ENCODE measurements at places on chromosomes 5 and 9.

- DNase-seq, result no peak
- H3K27ac ChIP-seq, result no peak overlapping the region
- H3K27me3 ChIP-seq, result no peaks in the 10 kb centered on the region
- no peaks in the 10 kb centered on the region for H3K4me1 ChIP-seq
- H3K4me3 ChIP-seq, result no peak overlapping the region
Measured at GRCh38 chr5:15493501-15493900, 6.5 kb upstream of the FBXL7 start.

- H3K27ac ChIP-seq, result peak overlapping the region; percentile 85
- no peak overlapping the region for H3K4me3 ChIP-seq
- DNase-seq, result peak; percentile 63
- no peaks in the 10 kb centered on the region for H3K36me3 ChIP-seq
- H3K27me3 ChIP-seq, result no peaks in the 10 kb centered on the region
- H3K4me1 ChIP-seq, result peaks cover 31% of the 10 kb centered on the region
Measured at GRCh38 chr5:149639737-149640136, 58.4 kb downstream of the ARHGEF37 start.

DNA sequence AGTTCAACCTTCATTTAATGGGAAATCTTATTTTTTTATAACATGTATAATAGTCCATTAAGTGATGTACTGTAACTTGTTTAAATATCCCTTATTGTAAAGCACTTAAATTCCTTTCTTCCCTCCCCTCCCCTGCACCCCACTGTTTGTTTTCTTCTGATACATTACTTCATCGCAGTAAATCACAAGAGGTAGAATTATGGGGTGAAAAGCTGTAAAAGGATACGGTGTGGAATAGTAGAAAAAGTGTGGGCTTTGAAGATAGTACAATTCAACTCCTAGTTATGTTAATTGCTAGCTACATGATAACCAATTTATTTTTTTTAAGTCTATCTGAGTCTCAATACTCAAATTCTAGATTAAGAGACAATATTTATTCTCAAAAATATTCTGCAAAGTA is 41.9 kb upstream of the MACIR start:
- DNase-seq, result no peak
- no peaks in the 10 kb centered on the region for H3K36me3 ChIP-seq
- no peak overlapping the region for H3K4me3 ChIP-seq
- no peak overlapping the region for H3K27ac ChIP-seq
- no peaks in the 10 kb centered on the region for H3K27me3 ChIP-seq

DNA sequence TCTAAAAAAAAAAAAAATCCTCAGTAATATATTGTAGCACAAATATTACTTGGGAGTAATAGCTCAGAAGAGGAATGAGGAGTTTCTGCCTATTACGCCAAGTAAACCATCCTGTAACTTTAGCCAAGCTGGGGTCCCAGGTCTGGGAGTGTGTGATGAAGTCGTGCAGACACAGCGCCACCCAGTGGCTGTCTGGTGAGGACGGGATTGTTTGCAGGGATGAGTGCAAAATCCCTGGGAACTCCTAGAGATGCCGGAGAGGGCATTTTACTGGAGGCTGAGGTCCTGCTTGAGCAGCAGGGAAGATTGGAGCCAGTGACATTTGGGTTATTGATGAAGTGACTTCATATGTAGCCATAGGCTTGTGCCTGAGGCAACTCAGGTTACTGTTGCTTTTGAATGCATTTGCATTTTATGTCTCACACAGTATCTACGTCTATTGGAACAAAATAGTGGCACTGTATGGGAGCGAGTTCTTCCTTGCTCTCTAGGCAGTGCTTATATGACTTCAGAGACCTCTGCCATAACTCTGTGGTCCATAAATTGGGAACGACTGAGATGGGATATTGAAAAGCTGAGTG is 72.8 kb downstream of the PSAT1 start:
- no peak overlapping the region for H3K4me3 ChIP-seq
- H3K36me3 ChIP-seq, result no peaks in the 10 kb centered on the region
- H3K27me3 ChIP-seq, result no peaks in the 10 kb centered on the region
- peak; percentile 73 for DNase-seq
- H3K4me1 ChIP-seq, result peaks cover 7% of the 10 kb centered on the region
